ENCODE measurements at places on chromosomes 2 and 18. TPM values are rescaled to one million over a fixed set of nuclear protein-coding genes. Genes with fewer than 3 reads are reported as not detected.
A peak's percentile ranks its signal among the peaks of the same experiment; 100 is the strongest.

Gene KCNE4
- total RNA-seq: 5.2 TPM

Gene TEX44
- total RNA-seq: not detected

Gene TXNDC2
- total RNA-seq: 0.43 TPM

Gene HJURP
- total RNA-seq: 1.4 TPM

DNA sequence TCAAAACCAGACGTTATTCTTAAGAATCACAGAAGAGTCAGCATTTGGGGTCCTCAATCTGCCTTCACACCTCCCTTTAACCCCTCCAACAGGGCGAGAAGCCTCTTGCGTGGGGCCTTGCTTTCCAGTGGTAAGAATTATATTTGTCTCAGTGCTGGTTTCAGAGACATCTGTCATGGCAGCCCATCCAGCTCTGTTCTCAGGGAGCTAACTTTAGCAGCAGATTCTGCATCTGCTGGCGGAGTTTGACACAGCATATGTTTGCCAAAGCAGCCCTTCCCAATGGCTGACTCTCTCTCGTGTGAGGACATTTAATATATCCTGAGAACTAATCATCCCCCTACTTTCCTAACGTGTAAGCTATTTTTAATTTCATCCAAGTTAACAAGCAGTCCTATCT, 91.5 kb upstream of the BCL11A start:
- H3K36me3 ChIP-seq: no peaks in the 10 kb centered on the region
- H3K4me3 ChIP-seq: no peak overlapping the region
- no peaks in the 10 kb centered on the region for H3K27me3 ChIP-seq
- no peak overlapping the region for H3K27ac ChIP-seq

GRCh38 chr2:152406119-152406835, 71.3 kb downstream of the FMNL2 start:
- H3K27ac ChIP-seq: peak overlapping the region; percentile 69
- no peak overlapping the region for H3K4me3 ChIP-seq
- no peaks in the 10 kb centered on the region for H3K36me3 ChIP-seq
- H3K4me1 ChIP-seq: peaks cover 69% of the 10 kb centered on the region
- no peaks in the 10 kb centered on the region for H3K27me3 ChIP-seq

DNA sequence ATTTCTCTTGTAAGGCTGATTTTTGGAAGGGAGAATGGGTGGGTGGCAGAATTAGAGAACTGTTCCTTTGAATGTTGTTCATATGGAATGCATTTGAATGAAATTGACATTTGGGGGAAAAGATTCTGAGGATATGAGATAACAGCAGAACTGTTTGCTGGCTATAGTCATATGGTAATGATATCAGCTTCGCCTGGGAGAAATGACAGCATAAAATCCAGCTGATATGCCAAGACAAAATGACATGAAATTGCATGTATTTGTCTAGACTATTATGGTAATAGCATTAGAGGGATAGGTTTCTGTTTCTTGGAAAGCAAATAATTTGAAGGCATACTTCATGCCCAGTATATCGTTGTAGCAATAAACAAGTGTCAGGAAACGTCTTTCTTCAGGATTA, 150.8 kb upstream of the SPATS2L start:
- H3K4me1 ChIP-seq: no peaks in the 10 kb centered on the region
- no peak overlapping the region for H3K4me3 ChIP-seq
- no peak for DNase-seq

DNA sequence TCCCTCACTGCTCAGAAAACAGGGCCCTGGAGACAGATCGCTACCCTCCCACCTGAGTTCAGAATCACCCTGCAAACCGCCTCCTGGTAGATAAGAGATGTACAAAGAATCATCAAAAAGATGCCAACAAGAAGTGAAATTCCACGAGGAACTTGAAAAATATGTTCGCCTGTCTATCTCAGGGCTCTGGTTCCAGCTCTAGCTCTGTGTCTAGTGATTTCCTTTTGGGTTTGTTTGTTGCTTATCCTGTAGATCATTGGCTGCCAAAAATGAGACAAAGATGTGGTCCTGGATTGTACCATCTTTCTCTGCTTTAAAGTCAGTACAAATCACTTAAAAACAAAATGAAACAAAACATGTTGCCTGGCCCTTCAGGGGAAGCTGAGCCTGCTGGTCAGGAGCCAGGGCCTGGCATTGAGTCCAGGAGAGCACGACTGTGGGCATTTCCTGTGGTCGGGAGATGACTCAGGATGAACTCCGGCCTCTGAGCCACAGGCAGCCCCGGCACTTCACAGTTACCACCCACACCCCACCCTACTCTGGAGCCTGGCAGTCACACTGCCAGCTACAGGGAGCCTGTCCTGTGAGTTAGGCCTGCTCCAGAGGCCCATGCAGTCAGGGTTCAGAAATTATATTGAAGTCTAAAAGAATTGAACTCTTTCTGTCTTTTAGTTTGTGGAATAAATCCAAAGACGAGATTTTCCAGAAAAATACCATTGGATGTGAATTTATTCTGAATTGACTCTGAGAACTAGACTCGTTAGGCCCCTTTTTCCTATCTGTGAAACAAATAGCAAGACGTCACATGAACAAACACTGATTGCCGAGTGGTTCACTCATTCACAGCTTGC, 8.0 kb upstream of the ITGB6 start:
- peak overlapping the region; percentile 60 for H3K27ac ChIP-seq
- no peaks in the 10 kb centered on the region for H3K36me3 ChIP-seq
- no peaks in the 10 kb centered on the region for H3K27me3 ChIP-seq

GRCh38 chr2:32068-32467, 14.2 kb downstream of the FAM110C start:
- H3K4me1 ChIP-seq: no peaks in the 10 kb centered on the region
- no peaks in the 10 kb centered on the region for H3K36me3 ChIP-seq
- no peak overlapping the region for H3K27ac ChIP-seq
- DNase-seq: no peak
- H3K4me3 ChIP-seq: no peak overlapping the region

- no peak for DNase-seq
- no peak overlapping the region for H3K27ac ChIP-seq
- H3K36me3 ChIP-seq: no peaks in the 10 kb centered on the region
These were observed 12.4 kb upstream of the PPP1R1C start for GRCh38 chr2:181973171-181973783.

GRCh38 chr2:60468382-60469085, 84.9 kb downstream of the BCL11A start:
- peak overlapping the region; percentile 0 for H3K27ac ChIP-seq
- H3K4me1 ChIP-seq: no peaks in the 10 kb centered on the region
- H3K27me3 ChIP-seq: no peaks in the 10 kb centered on the region
- peaks cover 10% of the 10 kb centered on the region for H3K36me3 ChIP-seq

Measured in spleen (tissue), 13 donors.